ENCODE measurements at places on chromosomes 11 and 22. TPM values are rescaled to one million over a fixed set of nuclear protein-coding genes. Genes with fewer than 3 reads are reported as not detected.

The KREMEN1 gene
- 44.9 TPM for total RNA-seq

The OR6X1 gene
- not detected for total RNA-seq

The DDIAS gene
- total RNA-seq, result 3.0 TPM

The ADAMTS15 gene
- 17.8 TPM for total RNA-seq

GRCh38 chr22:21632931-21633330, 371 bp downstream of the CCDC116 start:
- H3K4me3 ChIP-seq, result no peak overlapping the region
- no peaks in the 10 kb centered on the region for H3K27me3 ChIP-seq
- H3K36me3 ChIP-seq, result no peaks in the 10 kb centered on the region

- H3K4me1 ChIP-seq, result peaks cover 9% of the 10 kb centered on the region
- H3K27ac ChIP-seq, result peak overlapping the region; percentile 74
- H3K36me3 ChIP-seq, result peaks cover 43% of the 10 kb centered on the region
- no peaks in the 10 kb centered on the region for H3K27me3 ChIP-seq
- H3K4me3 ChIP-seq, result no peak overlapping the region
Measured at GRCh38 chr22:20866736-20867135, 7.9 kb downstream of the SNAP29 start.

DNA sequence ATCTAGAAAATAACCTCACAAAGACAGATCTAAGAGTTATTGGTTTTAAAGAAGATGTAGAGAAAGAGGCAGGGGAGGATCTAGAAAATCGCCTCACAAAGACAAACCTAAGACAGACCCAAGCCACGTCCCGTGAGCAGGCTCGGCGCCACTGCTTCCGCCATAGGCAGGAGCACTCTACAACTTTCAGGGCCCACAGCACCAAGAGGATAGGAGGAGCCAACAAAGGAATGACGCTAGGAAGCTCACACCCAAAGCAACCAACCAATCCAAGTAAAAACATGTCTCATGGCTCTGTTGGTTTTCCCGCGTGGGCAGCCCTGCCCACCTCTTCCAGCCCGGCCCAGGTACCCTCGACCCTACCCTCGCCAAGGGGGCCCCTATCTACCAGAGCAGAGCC, 4167.4 kb upstream of the OR11H1 start:
- H3K4me3 ChIP-seq, result no peak overlapping the region
- no peaks in the 10 kb centered on the region for H3K36me3 ChIP-seq
- H3K27me3 ChIP-seq, result no peaks in the 10 kb centered on the region
- H3K27ac ChIP-seq, result no peak overlapping the region
- no peak for DNase-seq

GRCh38 chr11:119847853-119848252, 118.9 kb upstream of the NECTIN1 start:
- peaks cover 3% of the 10 kb centered on the region for H3K4me1 ChIP-seq
- H3K27ac ChIP-seq, result no peak overlapping the region
- H3K27me3 ChIP-seq, result peaks cover 5% of the 10 kb centered on the region
- no peak overlapping the region for H3K4me3 ChIP-seq
- DNase-seq, result no peak
- no peaks in the 10 kb centered on the region for H3K36me3 ChIP-seq

DNA sequence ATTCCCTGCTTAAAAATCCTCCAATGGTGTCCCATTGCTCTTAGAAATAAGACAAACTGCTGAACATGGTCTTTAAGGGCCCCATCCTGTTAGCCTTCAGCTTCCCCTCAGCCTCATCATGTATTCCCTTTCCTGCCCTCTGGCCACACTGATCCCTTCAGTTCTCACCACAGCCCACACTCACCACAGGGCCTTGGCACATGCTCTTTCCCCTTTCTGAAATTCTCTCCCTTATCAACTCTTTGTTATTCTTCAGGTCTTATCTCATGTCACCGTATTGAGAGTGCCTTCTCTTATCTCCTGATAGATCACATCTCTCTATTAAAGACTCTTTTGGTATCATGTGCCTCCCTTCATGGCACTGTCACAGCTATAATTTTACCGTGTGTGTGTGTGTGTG, 167.8 kb upstream of the MPPED2 start:
- H3K4me1 ChIP-seq, result no peaks in the 10 kb centered on the region
- H3K36me3 ChIP-seq, result no peaks in the 10 kb centered on the region
- no peak overlapping the region for H3K27ac ChIP-seq
- DNase-seq, result no peak
- no peak overlapping the region for H3K4me3 ChIP-seq

DNA sequence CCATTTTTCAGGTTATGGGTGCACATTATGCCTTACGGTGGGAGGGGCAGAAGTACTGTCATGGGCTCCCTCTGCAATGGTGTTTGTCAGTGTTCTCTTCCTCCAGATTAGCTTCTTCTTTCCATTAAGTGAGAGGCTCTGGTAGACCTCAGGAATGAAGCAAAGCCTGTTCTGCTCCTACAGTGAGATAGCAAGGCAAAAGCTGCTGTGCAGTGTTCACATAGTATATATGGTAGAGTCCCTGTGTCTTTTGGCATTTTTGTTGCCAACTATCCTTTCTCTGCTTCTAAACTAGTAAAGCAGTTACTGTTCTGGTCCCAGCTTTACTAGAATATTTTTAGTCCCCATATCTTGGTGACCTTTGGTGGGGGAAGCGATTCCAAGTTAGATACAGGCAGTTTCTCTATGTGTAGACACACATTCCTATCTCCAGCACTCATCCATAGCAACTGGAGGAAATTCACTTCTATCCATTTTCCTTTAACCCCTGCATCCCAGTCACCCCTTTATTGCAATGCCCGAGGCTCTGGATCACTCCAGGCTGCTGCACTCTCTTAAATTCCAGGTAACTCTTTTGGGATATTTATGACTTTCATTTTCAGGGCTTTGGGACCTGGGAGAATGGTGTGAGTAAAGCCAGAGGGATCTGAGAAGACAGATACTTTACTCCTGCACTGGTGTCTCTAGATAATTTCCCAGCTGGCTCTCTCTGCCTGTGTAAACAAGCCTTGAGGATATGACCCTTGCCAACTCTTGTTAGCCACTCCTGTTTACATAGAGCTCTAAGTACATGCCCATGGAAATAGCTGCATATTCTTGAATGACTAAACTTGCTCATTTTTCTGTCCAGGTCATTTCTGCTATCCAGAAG, 3.9 kb upstream of the TRIM34 start:
- no peak for DNase-seq
- peaks cover 11% of the 10 kb centered on the region for H3K4me1 ChIP-seq
- no peak overlapping the region for H3K4me3 ChIP-seq
- no peak overlapping the region for H3K27ac ChIP-seq
- no peaks in the 10 kb centered on the region for H3K27me3 ChIP-seq

DNA sequence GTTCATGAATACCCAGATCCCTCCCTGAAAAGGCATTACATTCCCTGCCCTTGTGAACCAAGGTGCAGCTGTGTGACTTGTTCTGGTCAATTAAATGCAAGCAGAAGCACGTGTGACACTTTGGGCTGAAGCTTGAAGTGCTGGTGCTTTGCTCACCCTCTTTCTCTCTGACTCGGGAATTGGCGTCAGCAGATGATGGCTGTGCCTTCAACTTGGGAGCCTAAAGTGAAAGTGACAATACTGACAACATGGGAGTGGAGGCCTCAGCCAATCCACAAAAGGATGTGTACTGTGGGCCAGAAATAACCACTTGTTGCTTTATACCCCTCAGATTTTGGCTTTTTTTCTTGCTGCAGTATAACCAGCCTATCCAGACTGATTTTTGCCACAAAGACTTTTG, 148.3 kb upstream of the THY1 start:
- no peaks in the 10 kb centered on the region for H3K36me3 ChIP-seq
- H3K4me3 ChIP-seq, result no peak overlapping the region
- no peak for DNase-seq
- no peaks in the 10 kb centered on the region for H3K27me3 ChIP-seq
- H3K27ac ChIP-seq, result no peak overlapping the region
- peaks cover 12% of the 10 kb centered on the region for H3K4me1 ChIP-seq

DNA sequence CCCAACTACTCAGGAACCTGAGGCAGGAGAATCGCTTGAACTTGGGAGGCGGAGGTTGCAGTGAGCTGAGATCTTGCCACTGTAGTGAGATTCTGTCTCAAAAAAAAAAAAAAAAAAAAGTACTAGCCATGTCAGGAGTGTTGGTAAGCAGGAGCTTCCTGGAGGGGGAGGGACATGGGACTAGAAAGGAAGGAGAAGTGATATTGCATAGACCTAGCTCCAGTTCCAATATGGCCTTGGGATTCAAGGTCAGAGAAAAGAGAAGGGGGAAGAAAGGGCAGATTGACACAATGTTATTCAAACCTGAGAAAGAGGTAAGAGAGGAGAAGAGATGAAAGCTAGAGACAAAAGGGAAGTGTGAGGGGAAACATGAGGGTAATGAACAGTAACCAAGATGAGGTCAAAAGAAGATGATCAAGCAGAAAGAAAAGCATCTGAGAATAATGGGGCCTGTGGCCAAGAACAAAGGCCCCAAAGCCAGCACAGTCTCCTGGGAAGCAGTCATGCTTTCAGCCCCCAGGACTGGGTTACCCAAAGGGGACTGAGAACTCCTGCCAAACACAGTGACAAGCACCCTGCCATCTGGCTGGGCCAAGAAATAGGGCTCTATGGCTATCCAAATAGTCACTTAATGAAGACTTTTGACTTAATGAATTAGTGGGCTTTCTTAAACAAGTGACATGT, 51.7 kb upstream of the FTH1 start:
- H3K36me3 ChIP-seq, result no peaks in the 10 kb centered on the region
- H3K27me3 ChIP-seq, result no peaks in the 10 kb centered on the region
- peaks cover 3% of the 10 kb centered on the region for H3K4me1 ChIP-seq
- no peak for DNase-seq
- no peak overlapping the region for H3K27ac ChIP-seq

DNA sequence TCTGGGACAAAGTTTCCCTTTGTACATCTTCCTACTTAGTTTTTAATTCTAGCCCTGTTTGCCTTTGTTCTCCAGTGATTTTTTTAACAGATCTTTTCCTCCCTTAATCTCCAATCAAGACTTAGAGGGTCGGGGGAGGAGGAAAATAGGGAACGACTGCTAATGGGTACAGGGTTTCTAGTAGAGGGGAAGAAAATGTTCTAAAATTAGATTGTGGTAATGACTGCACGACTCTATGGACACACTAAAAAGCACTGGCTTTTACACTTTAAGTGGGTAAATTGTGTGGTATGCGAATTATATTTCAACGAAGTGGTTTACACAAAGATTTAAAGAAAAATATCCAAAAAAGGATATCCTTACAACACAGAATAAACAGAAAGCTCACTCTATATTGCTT, 110.0 kb upstream of the SPON1 start:
- no peak overlapping the region for H3K4me3 ChIP-seq
- no peak overlapping the region for H3K27ac ChIP-seq
- H3K36me3 ChIP-seq, result no peaks in the 10 kb centered on the region
- H3K4me1 ChIP-seq, result peaks cover 20% of the 10 kb centered on the region

GRCh38 chr11:17743808-17744119, 9.2 kb downstream of the KCNC1 start:
- H3K27ac ChIP-seq, result no peak overlapping the region
- H3K4me1 ChIP-seq, result peaks cover 15% of the 10 kb centered on the region
- H3K4me3 ChIP-seq, result no peak overlapping the region
- no peaks in the 10 kb centered on the region for H3K36me3 ChIP-seq
- peaks cover 18% of the 10 kb centered on the region for H3K27me3 ChIP-seq

DNA sequence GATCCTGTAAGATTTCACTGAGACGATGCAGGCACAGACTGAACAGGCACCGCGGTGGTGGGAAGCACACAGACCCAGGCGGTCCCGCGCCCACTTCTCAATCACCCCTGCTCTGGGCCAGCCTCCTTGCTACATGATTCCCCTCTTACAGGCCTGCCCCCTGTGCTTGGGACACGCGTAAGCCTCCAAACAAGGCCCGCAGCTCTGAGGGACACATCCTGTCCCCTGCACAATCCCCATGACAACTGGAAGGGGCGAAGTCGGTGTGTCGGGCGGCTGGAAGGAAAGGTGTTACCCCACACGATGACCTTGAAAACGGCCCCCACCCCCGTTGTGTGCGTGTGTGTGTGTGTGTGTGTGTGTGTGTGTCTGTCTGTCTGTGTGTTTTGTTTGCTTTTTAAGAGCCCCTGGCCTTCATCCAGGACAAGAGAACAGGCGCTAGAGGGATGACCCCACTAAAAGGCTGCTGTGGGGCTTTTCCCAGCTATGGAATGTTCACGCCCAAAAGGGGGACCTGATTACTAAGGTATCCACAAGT, 13.1 kb downstream of the CELSR1 start:
- peaks cover 14% of the 10 kb centered on the region for H3K27me3 ChIP-seq
- no peak for DNase-seq
- H3K36me3 ChIP-seq, result no peaks in the 10 kb centered on the region
- H3K27ac ChIP-seq, result no peak overlapping the region

DNA sequence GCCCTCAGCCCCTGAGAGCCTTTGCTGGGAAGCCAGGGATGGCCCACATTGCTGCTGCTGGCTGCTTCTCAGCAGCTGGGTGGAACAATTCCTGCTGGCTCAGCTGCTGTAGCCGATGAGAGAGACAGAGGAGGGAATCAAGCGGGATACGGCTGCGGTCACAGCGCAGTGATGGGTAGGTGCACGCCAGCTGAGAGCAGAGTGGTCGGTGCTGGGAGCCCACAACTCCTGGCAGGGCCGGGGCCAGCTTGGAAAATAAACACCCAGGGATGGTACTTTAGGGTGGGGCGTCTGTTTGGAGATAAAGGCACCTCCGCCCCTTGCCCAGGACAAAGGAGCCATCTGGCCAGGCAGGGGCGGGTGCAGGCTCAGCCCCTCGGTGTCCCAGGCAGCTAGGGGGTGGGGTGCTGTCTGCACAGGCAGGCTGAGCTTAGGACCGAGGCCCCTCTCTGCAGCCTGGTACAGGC, 480.5 kb downstream of the MIAT start:
- no peak overlapping the region for H3K27ac ChIP-seq
- peak; percentile 83 for DNase-seq
- H3K4me1 ChIP-seq, result peaks cover 40% of the 10 kb centered on the region
- H3K27me3 ChIP-seq, result peaks cover 25% of the 10 kb centered on the region
- no peak overlapping the region for H3K4me3 ChIP-seq

DNA sequence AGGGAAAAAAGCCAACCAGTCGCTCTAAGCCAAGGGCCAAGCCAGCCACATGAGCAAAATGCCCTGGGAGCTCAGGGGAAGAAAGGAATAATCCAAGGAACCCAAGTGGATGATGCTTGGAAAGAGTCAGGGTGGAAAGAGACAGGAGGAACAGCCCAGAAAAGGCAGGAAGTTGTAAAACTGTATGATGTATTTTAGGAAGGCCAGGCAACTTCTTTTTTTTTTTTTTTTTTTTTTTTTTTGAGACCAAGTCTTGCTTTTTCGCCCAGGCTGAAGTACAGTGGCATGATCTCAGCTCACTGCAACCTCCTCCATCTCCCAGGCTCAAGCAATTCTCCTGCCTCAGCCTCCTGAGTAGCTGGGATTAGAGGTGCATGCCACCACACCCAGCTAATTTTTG, 1.6 kb downstream of the LGALS12 start:
- no peak overlapping the region for H3K27ac ChIP-seq
- H3K4me3 ChIP-seq, result no peak overlapping the region
- DNase-seq, result peak; percentile 22

DNA sequence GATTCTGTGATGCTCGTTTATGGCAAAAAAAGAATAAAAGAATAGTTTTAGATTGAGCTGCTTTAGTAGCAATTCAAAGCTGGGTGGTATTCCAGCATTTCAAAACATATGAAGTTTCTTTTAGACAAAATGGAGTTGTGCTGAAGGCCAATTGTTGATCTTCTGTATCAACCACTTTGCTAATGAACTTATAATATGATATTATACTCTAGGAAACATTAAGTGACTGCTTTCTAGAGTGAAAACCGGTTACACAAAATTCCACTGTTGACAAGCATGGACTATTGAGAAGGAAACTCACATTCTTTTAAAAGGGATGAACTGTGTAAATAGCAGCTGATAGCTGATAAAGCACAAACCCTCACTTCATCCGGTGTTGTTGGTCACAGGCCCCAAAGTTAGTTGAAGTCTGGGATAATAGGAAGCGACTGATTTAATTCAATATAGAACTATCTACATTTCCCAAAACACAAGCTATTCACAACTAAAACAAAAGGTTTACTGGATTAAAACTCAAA, 255.1 kb downstream of the CADM1 start:
- no peak for DNase-seq
- no peaks in the 10 kb centered on the region for H3K36me3 ChIP-seq

Data from muscle of leg (tissue), 16 donors.